ENCODE measurements at places on chromosomes 4 and X. TPM values are rescaled to one million over a fixed set of nuclear protein-coding genes. Genes with fewer than 3 reads are reported as not detected.

DNA sequence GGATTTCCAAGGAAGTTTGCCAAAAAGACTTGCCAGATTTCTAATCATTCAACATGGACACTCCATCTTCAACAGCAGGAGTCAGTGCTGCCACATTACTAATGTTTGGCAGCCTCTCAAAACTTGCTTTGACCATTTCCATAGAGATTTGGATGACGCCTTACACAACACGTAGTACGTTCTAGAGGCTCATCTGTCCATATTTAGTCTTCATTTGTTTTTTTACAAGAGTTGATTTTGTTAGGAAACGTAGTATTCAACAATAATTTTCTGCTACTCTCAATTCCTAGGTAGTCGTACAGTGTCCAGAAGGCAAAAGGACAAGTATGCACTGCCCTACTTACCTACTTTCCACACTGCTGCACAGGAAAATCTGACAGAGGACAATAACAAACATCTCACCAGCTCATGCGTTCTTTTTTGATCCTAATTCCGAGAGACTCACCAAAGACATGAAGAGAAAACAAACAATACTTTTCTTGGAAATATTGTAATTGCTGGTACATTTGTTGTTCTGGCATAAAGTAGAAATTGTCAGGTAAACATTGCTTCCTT lies 117.3 kb downstream of the SNCA start:
- no peak for DNase-seq

DNA sequence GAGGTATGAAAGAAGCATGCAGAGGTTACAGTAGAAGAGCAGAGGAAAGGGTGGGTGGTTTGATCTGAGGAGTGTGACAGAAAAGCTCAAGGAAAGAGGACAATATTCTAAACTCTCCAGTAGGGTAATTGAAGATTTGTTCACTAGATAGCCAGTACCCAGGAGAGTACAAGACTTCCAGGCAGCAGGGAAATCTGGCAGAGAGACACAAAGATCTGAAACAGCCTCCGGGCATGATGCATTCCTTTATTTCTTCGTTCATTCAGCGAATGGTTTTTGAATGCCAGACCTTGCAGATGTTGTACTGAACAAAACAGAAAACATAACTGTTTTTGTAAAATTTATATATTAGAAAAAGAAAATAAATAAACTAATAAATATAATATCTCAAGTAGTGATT lies 766.6 kb downstream of the FAT4 start:
- DNase-seq = no peak

- DNase-seq = no peak
These were observed 121.1 kb downstream of the BANK1 start for GRCh38 chr4:101911616-101912015.

Gene PGAM4
- 0.26 TPM for polyA plus RNA-seq

Gene TMPRSS11E
- 0.36 TPM for polyA plus RNA-seq

Gene CDX4
- not detected for polyA plus RNA-seq

DNA sequence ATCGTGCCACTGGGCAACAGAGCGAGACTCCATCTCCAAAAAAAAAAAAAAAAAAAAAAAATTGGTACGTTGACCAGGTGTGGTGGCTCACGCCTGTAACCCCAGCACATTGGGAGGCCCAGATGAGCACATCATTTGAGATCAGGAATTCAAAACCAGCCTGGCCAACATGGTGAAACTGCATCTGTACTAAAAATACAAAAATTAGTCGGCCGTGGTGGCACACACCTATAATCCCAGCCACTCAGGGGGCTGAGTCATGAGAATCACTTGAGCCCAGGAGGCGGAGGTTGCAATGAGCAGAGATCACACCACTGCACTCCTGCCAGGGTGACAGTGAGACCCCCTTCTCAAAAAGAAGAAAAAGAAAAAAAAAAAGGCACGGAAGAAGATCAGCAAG lies 24.5 kb downstream of the RBMX start:
- DNase-seq = no peak

- DNase-seq = no peak
These were observed 170.4 kb downstream of the PCDH18 start for GRCh38 chr4:137361756-137362470.

DNA sequence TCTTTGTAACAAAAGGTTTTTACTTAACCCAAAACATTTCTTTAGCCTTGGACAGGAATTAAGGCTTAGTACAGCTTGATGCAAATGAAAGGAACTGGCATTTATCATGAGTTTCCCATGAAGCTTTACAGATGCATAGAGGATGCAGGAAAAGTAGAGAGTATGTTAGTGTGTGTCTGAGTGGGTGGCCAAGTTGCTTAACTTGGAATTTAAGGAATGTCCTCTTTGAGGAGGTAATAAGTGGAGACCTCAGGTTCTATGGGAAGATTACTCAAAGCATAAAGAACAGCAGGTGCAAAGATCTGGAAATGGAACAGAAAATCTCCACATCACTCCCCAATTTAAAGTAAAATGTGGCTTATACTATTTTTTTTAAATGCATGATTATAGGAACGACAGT lies 457.9 kb downstream of the KCNIP4 start:
- DNase-seq = no peak

Gene ADAM29
- 0.10 TPM for polyA plus RNA-seq

Gene TRPC5OS
- polyA plus RNA-seq = not detected

DNA sequence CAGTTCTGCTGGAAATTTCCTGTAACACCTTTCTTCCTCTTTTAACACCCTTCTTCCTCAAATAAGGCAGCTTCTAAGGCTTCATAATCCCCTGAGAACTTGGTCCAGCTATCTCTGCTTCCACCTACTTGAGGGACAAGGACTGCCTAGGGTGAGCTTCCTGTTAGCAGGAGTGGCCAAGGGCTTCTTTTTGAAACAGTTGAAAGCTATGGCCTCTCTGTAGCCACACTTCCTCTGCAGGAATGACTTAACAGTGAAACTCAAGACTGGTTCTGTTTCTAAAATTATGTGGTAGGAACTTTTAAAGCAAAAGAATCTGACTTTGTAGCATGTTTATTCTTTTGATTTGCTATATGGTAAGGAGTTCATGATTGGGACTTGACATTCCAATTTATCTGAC lies 108.5 kb upstream of the WDR1 start:
- DNase-seq = no peak

- no peak for DNase-seq
These were observed 92.6 kb downstream of the SHROOM3 start for GRCh38 chr4:76527666-76528065.

Gene GRK4
- 6.6 TPM for polyA plus RNA-seq

- no peak for DNase-seq
These were observed 47.4 kb upstream of the GPM6B start for GRCh38 chrX:13864264-13864663.

Gene CFAP47
- 1.1 TPM for polyA plus RNA-seq

GRCh38 chr4:70734971-70735370 lies 13.2 kb downstream of the RUFY3 start:
- DNase-seq = no peak

DNA sequence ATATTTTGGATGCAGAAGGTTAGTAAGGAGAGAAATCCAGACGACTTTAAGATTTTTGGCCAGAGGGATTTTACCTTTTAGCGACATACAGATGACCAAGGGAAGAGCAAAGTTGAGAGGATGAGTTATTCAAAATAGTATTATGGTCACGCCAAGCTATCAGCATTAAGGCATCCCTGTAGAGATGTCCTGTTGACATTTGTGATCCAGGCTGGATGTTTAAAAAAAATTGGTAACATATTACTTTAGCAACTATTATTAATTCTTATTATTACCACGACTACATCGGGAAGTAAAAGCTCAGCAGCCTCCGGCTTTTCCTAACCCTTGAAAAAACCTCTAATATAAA lies 562 bp upstream of the OSTC start:
- no peak for DNase-seq
